ENCODE measurements at places on chromosomes 1 and 21. TPM values are rescaled to one million over a fixed set of nuclear protein-coding genes. Genes with fewer than 3 reads are reported as not detected.

The TNFRSF4 gene
- 588 TPM for total RNA-seq

The SPAG17 gene
- not detected for total RNA-seq

The OLFM3 gene
- not detected for total RNA-seq

The F3 gene
- total RNA-seq = 0.65 TPM

DNA sequence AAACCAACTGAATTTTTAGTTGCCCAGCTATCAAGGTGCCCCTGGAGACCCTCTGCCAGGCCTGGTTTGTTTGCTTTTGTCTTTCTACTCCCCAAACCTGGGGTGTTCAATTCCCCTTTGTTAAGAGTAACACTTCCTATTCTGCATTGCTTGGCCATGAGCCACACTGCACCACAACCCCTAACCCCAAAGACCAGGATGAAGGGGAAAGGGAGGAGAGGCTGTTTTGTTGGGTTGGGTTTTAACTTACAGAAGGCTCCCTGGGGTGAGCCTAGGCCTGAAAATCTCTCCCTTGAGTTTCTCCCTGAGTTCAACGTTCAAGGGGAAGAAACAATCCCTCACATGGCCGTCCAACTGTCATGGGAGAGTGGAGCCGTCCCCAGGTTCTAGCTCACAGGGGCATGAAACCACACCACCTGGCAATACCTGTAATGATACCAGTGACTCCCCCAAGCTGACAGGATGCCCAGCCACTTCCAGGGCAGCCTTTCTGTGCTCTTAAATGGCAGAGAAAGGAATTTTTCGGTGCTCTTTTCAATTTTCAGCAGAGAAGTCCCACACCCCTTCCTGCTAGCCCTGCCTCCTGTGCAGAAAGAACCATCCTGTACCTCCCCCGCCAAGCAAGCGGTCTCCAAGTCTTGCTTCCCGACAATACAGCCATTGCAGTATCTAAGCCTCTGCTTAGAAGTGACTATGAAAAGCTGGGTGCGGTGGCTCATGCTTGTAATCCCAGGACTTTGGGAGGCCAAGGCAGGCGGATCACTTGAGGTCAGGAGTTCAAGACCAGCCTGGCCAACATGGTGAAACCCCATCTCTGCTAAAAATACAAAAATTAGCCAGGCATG lies 14.9 kb downstream of the SLC45A3 start:
- no peak for DNase-seq

GRCh38 chr1:43238085-43238484 lies 31.7 kb upstream of the TMEM125 start:
- DNase-seq = peak; percentile 34
